ENCODE measurements at places on chromosomes 1 and 21. TPM values are rescaled to one million over a fixed set of nuclear protein-coding genes. Genes with fewer than 3 reads are reported as not detected.
A peak's percentile ranks its signal among the peaks of the same experiment; 100 is the strongest.

BGLAP gene
- 2.9 TPM for total RNA-seq

PIGR gene
- 0.84 TPM for total RNA-seq

MANEAL gene
- 1.9 TPM for total RNA-seq

RGS1 gene
- total RNA-seq = 43.4 TPM

DNA sequence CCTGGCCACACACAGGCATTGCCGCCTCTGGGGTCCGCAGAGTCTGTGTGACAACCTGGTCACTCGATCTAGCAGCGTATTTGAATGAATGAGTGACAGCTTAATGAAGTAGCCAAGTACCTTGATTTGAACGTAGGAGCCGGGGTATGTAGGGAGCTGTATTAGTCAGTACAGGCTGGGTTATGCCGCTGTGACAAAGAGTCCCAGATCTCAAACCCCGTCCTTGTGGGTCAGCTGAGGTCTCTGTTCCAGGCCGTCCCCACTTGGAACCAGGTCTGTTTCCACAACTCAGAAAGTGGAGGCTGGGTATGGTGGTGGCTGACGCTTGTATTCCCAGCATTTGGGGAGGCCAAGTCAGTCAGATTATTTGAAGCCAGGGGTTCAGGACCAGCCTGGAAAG, 20.0 kb downstream of the ATAD3B start:
- no peak for DNase-seq

- DNase-seq = no peak
Measured at GRCh38 chr1:36128126-36128904, 3.3 kb upstream of the COL8A2 start.

DNA sequence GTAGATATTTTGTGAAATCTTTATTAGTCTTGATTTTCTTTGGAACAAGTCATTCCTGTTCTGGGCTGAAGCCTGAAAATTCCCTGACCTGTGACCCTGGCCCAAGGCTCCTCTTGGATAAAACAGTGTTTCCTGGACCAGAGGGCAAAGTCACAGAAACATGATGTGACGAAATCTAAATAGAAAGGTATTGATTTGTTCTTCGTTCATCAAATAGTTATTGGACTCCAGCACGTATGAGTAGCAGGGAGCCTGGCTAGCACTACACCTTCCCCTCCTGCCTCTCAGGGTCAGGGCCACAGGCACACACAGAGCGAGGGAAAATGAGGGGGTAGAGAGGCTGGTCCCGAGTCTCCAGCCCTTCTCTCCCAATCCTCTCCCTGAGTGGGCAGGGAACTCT, 1.7 kb upstream of the CLDN14 start:
- no peak for DNase-seq

DNA sequence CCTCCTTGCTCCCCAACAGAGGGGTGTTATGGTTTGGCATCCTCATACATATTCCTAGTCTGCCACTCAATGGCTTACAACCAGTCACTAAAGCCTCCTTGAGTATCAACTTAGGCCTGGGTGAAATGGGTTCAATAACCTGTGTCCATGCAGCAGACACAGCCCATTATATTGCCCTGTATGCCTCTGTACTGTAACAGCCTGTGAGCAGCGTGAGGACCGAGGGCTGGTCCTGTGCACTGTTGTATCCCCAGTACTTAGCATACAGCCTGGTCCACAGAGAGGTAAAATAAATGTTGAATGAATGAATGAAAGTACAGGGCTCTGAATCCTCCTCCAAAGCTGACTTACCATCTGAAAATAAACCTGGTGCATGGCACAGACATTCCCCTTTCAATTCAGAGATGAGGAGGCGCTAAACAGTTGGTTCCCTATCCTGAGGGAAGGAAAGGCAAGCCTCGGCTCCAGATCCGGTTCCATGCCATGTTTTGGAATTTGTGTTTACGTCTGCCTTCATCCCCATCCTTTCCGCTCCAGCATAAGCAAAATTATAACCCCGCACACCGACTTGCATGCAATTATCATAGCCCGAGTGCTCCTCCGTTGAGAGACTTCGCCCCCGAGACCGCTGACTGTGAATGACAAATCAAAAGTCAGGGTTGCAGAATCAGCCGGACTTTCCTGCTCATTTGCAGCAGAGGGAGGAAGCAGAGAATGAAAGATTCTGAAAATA, 45.0 kb upstream of the DNAJC6 start:
- DNase-seq = no peak

DNA sequence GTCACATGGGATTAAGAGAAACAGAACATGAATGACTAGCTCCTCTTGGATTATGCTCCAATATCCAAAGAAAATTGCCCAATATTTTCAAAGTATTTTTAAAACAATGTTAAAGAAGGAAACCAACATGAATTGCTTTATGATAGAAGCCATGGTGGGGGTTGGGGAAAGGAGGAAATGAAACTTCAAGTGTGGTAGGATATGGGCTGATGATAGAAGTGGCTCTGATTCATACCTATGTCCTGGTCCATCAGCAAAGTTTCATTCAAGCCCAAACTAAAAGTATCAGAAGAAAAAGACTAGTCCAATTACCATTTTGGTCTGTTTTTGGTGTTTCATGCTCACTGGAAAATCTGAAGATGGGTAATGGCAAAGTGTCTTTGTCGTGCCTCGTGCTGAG, 104.2 kb upstream of the PROX1 start:
- DNase-seq = no peak

DNA sequence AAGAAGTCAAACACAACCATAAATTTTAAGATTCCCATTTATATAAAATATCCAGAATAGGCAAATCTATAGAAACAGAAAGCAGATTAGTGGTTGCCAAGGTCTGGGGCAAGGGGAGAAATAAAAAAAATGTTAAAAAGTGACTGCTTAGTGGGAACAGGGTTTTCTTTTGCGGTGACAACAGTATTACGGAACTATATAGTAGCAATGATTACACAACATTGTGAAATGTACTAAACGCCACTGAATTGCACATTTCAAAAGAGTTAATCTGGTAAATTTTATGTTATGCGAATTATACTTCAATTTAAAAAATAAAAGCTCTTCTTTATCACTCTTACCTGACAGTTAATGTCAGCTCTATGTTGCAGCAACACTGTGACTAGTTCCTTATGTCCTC, 105.2 kb downstream of the ACBD6 start:
- no peak for DNase-seq

- DNase-seq = peak; percentile 69
Measured at GRCh38 chr1:8323706-8324105, 5.8 kb downstream of the SLC45A1 start.

DNA sequence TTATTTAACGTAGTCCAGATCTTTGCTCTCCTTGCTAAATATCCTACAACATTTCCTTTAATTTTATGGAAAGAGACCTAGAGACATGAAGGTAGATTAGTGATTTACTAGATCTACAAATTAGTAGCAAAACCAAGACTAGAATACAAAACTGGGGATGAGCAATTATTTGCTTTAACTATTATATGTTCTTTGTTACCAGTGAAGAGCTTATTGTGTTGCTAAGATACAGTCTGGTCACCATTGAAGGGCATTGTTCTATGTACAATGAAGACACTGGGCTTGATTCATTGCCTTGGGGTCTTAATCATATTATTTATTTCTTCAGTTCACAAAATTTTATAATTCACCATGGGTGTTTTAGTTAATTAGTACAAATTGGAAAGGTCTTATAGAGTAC, 88.3 kb downstream of the S1PR1 start:
- DNase-seq = no peak

- DNase-seq = peak; percentile 78
Measured at GRCh38 chr21:45288441-45288841, 746 bp upstream of the POFUT2 start.

Data from aorta (tissue), 5 donors.